ENCODE measurements at places on chromosomes 2 and 18. TPM values are rescaled to one million over a fixed set of nuclear protein-coding genes. Genes with fewer than 3 reads are reported as not detected.

Gene QPCT
- 1.2 TPM for total RNA-seq

Gene CERKL
- total RNA-seq: 0.11 TPM

- no peak for DNase-seq
These were observed 313.3 kb downstream of the AGAP1 start for GRCh38 chr2:235806986-235807750.

DNA sequence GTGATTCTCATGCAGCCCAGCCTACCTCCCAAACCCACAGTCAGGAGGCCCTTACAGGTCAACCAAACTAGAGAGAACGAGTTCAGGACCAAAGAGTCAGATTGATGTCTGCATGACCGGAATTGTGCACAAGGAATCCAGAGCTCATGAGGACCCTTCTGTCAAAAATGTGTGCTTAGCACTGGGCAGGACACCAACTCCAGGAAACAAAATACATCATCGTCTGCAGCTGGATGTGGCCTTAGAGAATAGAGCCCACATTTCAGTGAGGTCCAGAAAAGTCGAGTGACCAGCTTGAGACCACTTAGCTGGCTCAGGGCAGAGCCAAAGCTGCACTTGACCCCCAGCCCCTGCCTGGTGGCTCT, 3.2 kb downstream of the TNS1 start:
- no peak for DNase-seq

- peak; percentile 9 for DNase-seq
These were observed at the start of gene CNGA3 for GRCh38 chr2:98346311-98347236. Gene CNGA3 (plus strand): TSS chr2:98346456. CDS start chr2:98369976, 23,520 bp downstream.

DNA sequence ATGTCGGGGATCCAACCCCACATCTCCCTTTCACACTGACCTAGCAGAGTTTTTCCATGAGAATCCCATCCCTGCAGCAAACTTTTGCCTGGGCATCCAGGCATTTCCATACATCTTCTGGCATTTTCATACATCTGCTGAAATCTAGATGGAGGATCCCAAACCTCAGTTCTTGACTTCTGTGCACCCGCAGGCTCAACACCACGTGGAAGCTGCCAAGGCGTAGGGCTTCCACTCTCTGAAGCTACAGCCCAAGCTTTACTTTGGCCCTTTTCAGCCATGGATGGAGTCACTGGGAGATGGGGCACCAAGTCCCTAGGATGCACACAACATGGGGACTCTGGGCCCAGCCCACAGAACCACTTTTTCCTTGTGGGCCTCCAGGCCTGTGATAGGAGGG, 32.2 kb upstream of the TEX51 start:
- DNase-seq: no peak

- no peak for DNase-seq
These were observed 293.8 kb downstream of the CNTNAP5 start for GRCh38 chr2:124318913-124319312.

DNA sequence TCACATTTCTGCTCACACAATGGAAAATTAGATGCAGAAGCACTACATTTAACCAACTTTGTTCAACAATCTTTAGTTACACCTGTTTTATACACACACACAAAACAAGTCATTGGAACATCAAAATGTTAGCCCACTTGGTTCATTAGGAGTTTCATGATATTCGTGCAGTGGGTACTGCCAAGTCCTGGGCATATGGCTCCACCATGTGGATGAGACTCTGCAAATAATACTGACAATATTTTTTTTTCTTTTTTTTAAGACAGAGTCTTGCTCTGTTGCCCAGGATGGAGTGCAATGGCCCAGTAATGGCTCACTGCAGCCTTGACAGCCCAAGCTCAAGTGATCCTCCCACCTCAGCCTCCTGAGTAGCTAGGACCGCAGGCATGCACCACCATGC, 34.5 kb upstream of the GRB14 start:
- no peak for DNase-seq

Gene IL1RL1
- 0.33 TPM for total RNA-seq

DNA sequence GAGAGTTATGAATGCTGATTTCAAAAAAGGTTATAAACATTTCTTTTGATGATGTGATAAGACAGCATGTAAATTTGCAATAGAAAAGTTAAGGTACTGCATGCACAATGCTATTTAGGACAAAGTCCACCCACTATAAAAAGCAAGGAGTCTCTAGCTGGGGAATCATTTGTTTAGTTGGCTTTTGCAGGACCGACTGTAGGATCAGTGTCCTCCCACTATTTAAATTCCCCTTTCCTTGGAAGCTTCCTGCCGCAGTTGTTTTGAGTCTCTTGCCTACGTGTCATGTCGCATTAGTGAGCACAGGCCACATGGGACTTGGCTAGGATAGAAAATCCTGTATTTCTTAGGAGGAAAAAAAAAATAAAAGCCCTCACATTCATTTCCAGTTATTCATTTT, 13.1 kb downstream of the QPCT start:
- no peak for DNase-seq

Gene RUFY4
- 0.30 TPM for total RNA-seq

Gene BMP10
- total RNA-seq: not detected

DNA sequence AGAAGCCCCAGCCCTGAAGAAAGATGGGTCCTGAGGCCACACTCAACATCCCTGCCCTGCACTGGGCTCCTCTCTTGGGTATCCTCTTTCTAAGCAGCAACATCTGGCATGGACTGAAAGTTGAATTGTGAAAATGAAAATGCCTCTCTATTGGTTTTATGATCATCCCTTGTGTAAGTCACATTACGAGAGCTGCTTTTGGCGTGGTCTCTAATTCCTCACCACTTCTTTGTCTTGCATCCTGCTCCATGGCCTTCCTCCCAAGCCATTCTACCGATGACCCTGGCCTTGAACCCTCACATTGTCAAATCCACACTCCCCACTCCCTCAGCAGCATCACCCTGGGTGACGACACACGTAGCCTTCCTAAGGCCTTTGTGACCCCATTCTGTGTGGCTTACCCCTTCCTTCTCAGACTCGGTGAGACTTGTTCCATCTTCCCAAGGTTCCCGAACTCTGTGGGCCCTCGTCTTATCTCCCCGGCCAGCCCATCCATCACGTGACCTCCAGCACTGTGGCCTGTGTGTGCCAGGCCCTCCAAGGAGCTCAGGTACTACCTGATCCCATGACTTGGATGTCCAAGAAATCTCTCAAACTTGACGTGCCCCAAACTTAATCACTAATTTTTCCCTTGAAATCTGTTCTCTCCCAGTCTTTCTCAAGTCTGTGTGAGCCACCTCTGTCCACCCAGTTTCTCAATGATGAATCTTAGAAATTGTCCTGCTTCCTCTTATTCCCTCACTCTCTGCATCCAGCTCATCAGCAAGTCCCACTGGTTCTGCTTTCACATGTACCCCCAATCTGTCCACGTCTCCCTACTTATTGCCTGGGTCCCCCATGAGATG, 194.7 kb upstream of the HS6ST1 start:
- DNase-seq: no peak

DNA sequence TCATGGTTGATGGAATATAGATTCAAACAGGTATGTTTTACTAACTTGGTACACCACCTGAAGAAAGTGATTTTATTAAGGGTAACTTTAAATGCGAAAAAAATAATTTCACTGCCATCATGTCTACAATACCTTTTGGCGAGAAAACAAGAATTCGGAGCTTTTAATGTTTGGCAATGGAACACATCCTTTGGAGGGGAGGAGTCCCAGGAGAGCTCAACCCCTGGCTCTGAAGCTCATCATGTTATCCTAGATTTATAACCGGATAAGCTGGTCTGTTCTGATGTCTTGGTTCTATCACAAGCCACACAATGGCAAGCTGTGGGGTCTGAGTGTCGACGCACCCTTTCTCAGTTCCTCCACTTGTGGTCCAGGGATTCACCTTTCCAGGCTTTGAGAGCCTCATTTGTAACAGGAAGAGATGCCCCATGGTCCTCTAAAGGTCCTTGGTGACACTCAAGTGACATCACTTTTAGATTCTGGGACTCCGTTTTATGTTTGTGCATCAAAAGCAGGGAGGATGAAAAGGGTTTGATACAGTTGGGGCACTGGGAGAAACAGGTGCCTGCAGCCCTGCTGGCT, 172.7 kb downstream of the BCL2 start:
- no peak for DNase-seq

Gene LDLRAD4
- 63.0 TPM for total RNA-seq

DNA sequence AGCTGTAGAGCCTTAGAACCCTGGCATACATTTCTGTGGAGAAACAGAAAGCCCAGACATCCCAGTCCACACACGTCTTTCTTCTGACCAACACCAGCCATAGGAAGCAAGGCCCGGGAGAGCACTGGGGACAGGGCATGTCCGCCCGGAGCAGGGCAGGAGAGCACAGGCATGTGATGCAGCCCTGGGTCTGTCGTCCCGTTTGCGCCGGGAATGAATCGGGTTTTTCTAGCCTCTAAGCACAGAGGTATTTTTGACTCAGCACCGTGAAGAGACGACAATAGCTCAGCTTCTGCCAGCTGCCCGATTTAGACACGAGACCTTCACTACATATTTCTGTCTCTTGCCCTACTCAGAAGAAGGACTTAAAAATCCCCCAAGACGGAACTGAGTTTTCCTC, 7.3 kb upstream of the AMMECR1L start:
- DNase-seq: no peak

DNA sequence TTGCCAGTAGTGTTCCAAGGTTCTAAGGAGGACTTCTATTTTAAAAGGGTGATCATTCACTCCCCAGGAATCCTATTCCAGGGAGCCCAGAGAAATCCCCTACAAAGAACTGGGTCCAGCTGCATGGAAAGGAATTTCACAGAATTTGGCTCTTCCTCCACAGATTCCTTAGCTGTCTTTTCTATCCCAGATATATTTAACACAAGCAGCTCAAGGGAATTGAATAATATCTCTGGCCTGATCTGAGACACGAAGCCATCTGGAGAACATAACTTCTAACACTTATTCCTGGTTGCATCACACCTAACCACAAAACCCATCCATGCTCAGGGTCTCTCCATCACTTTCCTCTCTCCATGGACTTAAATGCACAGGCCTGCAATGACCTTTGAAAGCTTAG, 306.7 kb upstream of the ACVR2A start:
- DNase-seq: no peak

DNA sequence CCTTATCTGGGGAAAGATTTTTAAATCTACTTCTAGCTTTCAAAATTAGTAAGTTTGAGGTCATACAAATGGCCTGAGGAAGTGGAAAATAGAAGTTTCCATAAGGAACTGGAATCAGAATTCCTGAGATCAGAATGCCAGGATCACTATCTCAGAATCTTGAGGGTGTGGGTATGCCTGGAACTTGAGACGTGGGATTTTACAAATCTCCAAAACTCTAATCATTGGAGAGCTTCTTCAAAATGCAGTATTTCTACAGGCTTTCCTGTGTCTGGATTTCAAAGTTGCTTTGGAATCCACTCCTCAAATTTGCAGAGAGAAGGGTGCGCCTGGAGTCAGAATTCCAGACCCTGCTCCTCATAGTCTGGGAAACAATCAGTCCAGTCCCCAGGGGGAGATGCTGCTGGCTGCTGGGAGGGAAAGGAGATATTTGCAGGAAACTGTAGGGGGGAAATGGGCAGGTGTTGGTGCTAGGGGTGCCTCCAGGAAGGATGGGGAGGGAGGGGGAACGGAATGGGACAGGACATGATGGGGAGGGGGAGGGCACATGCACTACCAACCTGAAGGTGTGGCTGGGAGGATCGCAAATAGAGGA, 31.0 kb upstream of the CATIP start:
- no peak for DNase-seq

DNA sequence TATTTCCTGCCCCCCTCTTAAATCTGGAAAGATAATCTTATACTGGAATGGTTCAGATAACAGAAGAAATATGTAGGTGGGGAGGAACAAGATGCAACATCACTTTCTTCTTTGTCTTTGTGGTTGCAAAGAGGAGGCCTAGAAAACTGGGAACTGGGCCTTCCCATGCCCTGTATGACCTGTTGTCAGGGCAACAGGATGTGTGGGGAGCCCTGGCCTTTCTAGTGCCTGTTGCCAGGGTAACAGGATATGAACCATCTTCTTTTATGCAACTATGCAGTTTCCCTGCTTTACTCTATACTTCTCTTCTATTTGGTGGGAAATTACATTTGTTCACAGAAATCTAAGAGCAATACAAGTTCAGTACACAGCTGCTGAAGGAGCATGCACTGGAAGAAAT, 79.8 kb upstream of the PDE1A start:
- DNase-seq: no peak

Data from CD4-positive, alpha-beta memory T cell (primary cell).